NCI-H1092 (cell line): ENCODE measurements at places on chromosomes 7 and 10.

- DNase-seq: no peak
These were observed 242.8 kb downstream of the KLF6 start for GRCh38 chr10:3542185-3542611.

DNA sequence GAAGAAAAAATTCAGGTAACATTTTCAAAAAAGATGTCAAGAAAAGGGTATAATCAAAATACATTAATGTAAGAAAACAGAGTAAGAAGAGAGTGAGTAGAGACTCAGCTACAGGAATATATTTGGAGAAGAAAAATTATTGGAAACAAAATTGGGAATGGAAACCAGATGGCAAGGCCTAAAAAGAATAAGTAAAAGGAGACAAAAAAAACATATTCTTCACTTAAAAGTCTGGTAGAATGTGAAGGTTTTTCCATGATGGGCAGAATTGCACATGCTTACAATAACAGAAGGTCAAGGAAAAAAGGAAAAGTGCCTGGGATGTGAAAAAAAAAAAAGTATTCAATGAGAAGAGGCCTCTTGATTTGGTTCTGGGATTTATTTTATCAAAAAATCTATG is 1061.8 kb upstream of the LRRTM3 start:
- no peak for DNase-seq

DNA sequence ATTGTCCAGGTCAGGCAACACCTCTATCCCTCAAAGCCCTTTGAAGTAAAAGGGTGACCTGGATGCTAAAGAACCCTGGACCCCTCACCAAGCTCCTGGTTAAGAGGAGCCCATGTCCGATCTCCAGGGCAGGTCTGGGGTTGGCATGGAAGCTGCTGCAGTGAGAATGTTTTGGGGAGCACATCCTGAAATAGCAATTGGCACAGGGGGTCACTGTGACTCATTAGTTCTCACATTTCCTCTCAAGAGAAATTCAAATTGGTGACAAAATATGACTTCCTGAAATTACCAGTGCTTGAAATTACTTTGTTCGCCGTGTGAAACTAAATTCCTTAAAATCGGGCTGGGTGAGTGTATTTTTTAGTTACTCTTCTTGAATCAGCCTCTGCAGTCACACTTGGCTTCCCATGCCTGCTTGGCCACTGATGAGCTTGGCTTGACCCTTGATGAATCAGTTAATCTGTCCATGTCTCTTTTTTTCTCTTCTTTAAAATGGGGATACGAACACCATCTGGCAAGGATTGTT is 18.8 kb upstream of the ARHGAP22 start:
- no peak for DNase-seq

GRCh38 chr10:26781797-26782196 is 79.0 kb downstream of the ABI1 start:
- no peak for DNase-seq

DNA sequence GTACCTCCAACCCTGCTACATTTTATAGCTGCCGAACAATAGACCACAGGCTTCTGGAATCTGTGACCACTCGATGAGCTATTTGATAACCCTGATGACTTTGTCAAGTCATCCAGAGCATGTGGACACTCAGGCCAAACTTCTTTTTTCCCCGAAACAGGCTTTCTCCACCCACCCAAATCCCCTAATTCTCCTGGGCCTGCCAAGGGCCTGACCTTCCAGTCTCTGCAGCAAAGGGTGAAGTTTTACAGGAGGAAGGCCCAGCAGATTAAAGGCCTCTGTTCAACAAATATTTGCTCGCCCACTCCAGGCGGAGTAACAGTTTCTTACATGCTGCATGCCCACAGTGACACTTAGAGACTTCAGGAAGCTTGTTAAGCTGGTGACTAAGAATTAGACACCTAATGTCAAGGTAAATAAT is 2.0 kb downstream of the JCAD start:
- DNase-seq: no peak
